NCI-H2227 treated with DMSO at 0.1 percent for 48 hours (cell line): ENCODE measurements at places on chromosomes 5 and 9.
A peak's percentile ranks its signal among the peaks of the same experiment; 100 is the strongest.

- no peak for DNase-seq
These were observed 2.8 kb upstream of the RACK1 start for GRCh38 chr5:181246276-181247049.

GRCh38 chr9:27701587-27701986 lies 128.3 kb upstream of the C9orf72 start:
- DNase-seq, result no peak

- no peak for DNase-seq
These were observed 63.0 kb downstream of the TRIO start for GRCh38 chr5:14206028-14206725.

DNA sequence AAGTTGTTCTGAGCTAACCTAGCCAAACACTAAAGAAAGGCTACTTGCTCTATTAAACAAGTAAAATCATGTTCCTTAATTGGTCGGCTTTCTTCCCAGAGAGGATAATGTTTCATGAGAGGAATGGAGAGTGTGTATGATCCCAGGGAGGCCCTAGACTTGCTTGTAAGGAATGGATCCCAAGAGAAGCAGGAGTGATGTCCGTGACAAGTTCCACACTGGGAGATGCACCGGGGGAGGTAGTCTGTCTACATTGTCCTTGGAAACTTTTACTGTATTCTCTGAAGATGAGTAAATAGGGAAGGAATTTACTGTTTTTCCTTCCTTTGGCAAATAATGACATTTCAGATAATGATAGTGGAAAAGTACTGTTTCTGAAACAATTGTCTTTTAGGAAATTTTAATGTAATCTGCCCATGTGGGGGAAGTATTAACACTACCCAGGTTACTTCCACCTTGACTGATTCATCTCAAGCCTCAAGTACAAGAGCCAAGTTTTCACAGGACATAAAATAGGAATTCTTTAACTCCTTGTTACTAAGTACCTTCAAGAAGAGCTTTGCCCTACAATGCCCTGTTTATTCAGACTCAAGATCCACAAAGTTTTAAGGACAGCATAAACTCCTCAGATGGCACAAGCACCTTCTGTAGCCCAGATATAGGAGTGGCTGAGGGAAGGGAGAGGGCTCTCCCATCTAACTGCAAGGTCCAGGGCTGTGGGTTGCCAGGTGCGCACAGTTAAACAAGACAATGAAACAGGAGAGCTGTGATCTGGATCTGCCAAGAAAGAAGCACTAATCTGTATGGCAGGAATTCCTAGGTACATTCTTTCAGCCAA lies 152.1 kb downstream of the GNA14 start:
- no peak for DNase-seq

- no peak for DNase-seq
These were observed 10.8 kb upstream of the C1QTNF3 start for GRCh38 chr5:34053571-34054399.

DNA sequence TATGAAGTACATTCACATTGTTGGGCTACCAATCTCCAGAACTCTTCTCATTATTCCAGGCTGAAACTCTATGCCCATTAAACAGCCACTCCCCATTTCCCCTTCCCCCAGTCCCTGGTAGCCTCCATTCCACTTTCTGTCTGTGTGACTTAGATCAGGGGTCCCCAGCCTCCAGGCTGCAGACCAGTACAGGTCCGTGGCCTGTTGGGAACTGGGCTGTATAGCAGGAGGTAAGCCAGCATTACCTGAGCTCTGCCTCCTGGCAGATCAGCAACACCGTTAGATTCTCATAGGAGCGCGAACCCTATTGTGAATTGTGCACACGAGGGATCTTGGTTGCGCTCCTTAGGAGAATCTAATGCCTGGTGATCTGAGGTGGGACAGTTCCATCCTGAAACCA lies 23.1 kb downstream of the ZNF618 start:
- no peak for DNase-seq

- no peak for DNase-seq
These were observed 332.1 kb downstream of the PIK3R1 start for GRCh38 chr5:68547622-68548021.

DNA sequence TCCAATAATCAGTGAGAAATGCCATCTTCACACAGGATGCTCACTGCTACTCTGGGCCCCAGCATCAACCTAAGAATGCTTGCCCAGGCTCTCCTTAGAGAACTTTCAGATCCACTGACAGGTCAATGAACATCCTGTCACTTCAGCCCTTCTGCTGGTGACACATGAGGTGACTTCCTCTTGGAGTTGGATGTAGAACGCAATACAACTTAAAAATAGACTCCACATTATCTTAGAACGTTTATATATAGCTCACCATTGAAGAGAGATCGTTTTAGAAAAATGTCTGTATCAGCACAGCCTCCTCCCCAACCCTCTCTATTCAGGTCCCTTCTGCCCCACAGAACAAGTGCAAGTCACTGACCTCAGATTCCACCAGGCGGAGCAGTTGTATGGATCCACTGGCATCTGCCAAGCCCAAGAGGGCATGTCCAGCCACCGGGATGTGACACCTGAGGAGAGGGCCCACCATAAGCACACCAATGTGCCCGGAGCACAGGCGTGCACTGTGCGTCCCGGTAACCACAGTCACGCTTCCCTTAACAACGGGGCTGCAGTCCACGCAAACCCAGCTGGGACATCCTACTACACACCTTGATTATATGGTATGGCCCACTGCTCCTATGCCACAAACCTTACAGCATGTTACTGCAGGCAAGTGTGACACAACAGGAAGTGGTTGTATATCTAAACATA lies 2.9 kb downstream of the DPH7 start:
- DNase-seq, result no peak

GRCh38 chr5:41418220-41419031 lies 92.0 kb downstream of the PLCXD3 start:
- DNase-seq, result no peak

- DNase-seq, result no peak
These were observed 56.8 kb upstream of the SYNPO start for GRCh38 chr5:150583541-150584225.

DNA sequence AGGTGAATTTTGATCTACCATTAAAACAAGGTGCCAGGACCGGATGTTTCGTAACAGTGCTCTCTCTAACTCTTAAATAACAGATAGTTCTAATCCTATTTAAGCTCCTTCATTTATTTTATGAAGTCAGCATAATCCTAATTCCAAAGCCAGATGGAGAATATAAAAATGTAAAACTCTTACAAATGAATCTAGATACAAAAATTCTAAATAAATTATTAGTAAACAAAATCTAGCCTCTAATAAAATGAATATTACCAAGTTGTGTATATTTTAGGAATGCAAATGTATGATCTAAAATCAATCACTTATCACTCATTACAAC lies 32.4 kb upstream of the IL33 start:
- peak; percentile 5 for DNase-seq

GRCh38 chr9:123952641-123953495 lies 22.9 kb upstream of the DENND1A start:
- no peak for DNase-seq

DNA sequence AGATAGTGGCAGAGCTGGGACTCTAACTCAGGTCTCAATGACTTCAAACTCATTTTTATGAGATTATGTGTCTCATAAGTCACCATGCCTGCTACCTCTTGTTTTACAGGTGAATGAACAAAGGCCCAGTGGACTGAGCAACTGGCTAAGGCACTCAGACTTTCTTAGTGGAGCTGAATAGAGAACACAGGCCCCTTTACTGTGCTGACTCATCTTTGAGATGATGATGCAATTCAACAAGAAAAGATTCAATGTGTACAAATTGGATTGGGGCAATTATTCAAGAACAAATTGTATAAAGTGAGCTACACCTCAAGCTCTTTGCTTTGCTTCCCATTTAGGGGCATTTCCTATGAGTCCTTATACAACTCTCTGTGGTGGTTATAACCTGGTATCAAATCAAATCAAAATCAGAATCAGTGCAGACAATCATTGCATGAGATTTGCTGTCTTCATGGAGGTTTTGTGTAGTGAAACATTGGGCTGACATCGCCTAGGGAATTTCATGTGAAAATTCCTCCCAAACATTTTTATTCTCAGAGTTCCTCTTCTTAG lies 84.3 kb upstream of the PPP2R2B start:
- DNase-seq, result no peak

GRCh38 chr9:99054581-99054980 lies 50.3 kb upstream of the TGFBR1 start:
- no peak for DNase-seq

DNA sequence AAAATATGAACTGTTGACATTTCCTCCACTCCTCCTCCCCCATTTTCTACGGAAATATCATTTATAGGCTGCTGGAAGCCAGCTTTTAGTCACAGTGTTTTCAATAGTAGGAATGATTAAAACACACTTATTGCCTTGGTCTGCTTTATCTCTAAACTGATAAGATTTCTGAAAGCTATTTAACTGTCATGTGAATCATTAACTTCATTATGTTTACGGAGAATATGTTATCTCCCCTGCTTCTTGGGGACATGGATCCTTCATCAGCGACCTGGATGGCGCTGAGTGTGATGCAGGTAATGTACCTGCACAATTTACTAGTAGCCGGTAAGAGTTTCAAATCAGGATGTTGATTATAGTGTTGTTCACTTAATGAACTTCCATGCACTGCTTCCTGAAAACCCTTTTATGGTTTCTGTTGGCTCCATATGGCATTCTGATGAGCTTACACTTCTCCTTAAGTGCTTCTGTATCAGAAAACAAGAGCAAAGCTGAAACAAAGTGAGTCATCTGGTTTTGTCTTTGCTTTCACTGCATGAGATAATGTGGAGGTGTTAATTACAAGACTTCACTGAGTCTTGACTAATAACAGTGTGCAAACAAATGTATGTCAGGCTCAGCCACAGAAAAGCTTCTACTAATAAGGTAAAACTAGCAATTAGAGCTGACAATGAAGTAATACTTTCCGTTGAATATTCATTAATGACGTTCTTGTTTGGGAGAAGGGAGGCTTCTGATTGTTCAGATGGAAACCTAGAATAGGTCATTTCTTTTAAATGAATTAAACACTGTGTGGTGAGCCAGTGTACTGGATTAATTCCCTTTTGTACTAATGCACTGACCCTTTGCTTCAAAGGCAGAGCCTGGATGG lies 162.4 kb upstream of the ZNF608 start:
- DNase-seq, result no peak

DNA sequence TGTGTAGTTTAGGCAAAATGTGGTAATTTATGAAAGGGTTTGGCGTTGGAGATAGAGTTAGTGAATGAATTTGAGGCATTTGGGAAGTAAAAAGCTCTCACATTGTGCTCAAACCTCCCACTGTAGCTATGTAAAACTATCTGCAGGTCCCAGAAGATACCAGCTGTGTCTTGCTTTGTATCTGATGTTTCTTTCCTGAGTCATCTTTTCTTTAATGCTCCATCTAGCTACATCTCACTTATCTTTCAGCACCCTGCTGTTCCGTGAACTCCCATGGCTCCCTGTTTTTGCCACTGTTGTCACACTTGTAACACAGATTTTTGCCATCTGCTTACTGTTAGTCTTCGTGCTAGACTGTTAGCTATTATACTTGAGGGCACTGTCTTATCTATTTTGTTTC lies 253.1 kb downstream of the NPR3 start:
- DNase-seq, result no peak

GRCh38 chr9:114583371-114584155 lies 4.0 kb upstream of the ATP6V1G1 start:
- DNase-seq, result peak; percentile 38
